DMS79 treated with DMSO at 0.1 percent for 48 hours (cell line): ENCODE measurements at places on chromosomes 2 and 18.

- DNase-seq = no peak
These were observed 458.6 kb downstream of the FBXO15 start for GRCh38 chr18:73688851-73689711.

DNA sequence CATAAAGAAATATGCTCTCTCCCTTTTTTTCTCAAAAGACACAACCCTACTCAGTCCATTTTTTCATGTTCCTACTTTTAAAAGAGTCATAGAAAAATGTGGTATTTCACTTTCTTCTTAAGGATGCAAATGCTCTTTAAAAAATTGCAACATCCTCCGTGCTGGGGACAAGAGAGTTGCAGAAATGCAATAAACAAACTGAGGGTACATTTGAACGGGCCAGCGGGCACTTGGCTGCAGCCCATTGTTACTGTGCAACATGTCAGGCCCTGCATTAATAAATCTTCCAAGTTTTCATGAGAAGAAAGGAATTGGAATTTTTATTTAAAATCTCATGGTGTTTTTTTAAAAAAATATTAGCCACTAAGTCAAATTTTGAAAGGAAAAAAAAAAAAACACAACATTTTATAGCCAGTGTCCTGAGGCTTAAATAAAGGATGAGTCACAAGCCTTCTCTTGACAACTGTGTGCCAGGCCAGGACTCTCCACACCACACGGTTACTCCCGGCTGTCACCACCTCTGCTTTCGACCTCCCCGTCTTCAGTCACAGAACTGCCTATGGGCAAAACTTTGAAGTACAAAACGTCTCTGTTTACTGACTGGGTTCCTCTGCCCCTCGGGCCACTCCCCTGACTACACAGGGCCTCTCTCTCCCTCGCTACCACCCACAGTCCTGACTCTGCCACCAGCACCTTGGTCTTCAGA is 57.5 kb upstream of the MFF start:
- DNase-seq = no peak

DNA sequence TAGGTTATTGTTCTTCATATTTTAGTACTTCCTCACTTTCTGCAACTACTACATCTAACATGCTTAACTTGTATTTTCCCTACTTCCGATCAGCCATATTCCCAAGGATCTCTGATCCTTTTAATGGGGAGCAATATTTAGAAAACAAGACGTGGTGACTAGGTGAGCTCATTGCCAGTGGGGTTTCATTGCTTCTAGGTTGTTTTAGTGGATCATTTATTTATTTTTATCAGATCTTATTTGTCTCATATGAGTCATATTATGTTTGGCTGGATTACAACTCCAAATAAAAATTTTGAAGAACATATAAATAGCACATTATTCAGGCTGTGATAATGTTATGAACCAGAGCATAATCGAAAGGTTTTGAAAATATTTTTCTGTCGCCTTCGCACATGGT is 480.9 kb upstream of the TMEFF2 start:
- DNase-seq = no peak

- DNase-seq = no peak
These were observed 118.8 kb upstream of the PDE1A start for GRCh38 chr2:182545420-182546167.

- DNase-seq = no peak
These were observed 718.9 kb upstream of the FANCL start for GRCh38 chr2:58959996-58960395.

- DNase-seq = no peak
These were observed 106.3 kb downstream of the EPHA4 start for GRCh38 chr2:221465776-221466175.

DNA sequence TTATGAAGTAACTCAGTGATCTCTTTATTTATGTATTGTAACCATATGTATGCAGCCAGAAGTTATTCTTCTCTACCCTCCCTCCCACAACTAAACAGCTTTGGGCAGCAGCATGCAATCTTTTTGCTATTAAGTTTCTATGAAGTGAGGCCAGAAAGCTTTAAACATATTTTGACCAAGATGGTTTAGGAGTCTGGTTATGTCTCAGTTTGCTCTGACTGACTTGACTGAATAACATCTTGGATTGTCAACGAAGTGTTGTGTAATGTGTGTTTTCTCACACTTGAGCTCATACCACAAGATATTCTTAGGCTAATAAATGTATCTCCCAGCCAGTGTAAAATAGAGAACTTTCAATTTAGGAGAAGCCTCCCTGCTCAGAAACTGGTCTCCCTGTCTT is 104.3 kb downstream of the TTC27 start:
- DNase-seq = no peak

GRCh38 chr2:96916646-96917543 is 47.0 kb upstream of the SEMA4C start:
- DNase-seq = no peak

GRCh38 chr2:71846669-71847291 is 300.9 kb downstream of the CYP26B1 start:
- DNase-seq = no peak

DNA sequence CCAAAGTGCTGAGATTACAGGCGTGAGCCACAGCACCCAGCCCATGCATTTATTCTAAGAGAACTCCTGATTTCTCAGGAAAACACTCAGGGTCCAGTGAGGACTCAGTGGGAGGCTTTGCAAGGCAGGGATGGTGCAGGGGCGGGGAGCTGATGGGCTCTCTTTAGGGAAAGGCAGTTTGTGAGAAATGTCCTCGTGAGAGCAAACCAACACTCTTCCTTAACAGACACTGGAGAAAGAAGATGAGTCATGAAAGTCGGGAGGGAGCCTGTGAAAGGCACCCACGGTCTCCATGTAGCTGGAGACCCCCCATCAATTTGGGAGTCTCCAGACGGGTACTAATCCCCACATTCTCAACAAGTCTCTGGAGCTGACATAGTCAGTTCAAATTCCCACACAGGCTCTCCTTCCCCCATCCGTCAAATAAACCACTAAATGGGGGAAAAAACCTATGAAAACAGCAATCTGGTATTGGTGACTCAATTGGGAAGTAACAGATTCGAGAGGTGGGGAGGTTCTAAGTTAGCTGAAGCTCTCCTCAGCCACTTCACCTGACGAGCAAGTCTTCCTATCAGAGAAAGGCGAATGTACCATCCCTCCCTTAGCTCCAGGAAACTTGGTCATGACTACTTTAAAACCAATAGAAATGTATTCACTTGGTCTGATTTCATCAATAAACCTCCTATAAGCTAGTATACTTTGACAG is 11.0 kb upstream of the CREG2 start:
- DNase-seq = no peak

DNA sequence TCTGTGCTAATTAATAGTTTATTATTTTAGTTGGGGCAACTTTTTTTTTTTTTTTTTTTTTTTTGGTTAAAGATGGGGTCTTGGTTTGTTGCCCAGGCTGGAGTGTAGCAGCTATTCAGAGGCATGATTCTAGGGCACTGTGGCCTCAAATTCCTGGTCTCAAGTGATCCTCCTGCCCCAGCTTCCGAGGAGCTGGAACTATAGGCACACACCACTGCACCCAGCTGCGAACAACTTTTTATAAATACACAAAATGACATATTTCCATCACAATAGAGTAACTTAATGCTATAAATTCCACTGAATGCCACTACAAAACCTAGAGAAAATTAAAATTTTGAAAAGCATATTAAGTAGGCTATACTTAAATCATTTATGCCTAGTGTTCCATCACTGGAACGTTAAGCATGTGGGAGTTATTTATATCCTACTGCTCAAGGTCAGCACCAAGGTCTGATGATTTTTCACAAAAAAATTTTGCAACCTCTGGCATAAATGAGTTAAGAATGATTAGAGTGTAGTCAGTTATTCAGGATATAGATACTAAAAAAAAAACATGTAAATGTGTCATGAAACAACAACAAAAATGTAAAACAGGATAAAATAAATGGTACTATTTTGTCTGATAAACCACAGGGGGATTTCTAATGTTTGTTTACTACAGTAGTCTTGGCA is 46.8 kb downstream of the GFPT1 start:
- no peak for DNase-seq
